ENCODE measurements at places on chromosomes 1 and 21. TPM values are rescaled to one million over a fixed set of nuclear protein-coding genes. Genes with fewer than 3 reads are reported as not detected.

Gene GBP5
- total RNA-seq = 0.95 TPM

Gene FOXO6
- 1.5 TPM for total RNA-seq

Gene AMY1B
- not detected for total RNA-seq

Gene ERICH3
- total RNA-seq = 0.79 TPM

Gene ZNF593OS
- total RNA-seq = not detected

Gene WLS
- 98.7 TPM for total RNA-seq

Gene SDHC
- 29.4 TPM for total RNA-seq

Gene CD34
- total RNA-seq = 42.5 TPM

Gene PLPPR4
- total RNA-seq = 23.8 TPM

Gene LHX4
- not detected for total RNA-seq

Gene PPM1J
- total RNA-seq = 0.37 TPM

Gene YY1AP1
- 166 TPM for total RNA-seq

Gene FCRL1
- total RNA-seq = 0.63 TPM

Gene FALEC
- not detected for total RNA-seq

Gene HPCAL4
- total RNA-seq = 2.5 TPM

Data from urinary bladder (tissue), 4 donors.